ENCODE measurements at places on chromosomes 12 and 14. TPM values are rescaled to one million over a fixed set of nuclear protein-coding genes. Genes with fewer than 3 reads are reported as not detected.

DNA sequence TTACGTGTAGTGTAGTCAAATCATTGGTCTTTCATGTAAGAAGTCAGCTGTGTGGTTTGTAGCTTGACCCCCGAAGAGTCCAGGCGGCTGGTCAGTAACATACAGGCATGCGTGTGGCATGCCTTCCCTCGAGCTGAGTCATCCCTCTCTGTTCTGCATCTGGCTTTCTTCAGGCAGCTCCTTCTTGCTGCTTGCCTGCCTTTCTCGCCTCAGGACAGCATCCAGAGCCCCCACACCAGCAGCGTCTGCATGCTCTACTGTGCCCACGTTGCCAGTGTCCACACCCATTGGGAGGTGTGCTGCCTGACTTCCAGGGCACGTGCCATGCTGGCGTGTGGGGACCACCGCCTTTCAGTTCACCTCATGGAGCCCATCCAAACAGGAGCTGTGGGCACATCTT, 96.8 kb downstream of the EP400 start:
- no peak for DNase-seq

GRCh38 chr12:75853626-75854025, 177.9 kb downstream of the PHLDA1 start:
- no peak for DNase-seq

DNA sequence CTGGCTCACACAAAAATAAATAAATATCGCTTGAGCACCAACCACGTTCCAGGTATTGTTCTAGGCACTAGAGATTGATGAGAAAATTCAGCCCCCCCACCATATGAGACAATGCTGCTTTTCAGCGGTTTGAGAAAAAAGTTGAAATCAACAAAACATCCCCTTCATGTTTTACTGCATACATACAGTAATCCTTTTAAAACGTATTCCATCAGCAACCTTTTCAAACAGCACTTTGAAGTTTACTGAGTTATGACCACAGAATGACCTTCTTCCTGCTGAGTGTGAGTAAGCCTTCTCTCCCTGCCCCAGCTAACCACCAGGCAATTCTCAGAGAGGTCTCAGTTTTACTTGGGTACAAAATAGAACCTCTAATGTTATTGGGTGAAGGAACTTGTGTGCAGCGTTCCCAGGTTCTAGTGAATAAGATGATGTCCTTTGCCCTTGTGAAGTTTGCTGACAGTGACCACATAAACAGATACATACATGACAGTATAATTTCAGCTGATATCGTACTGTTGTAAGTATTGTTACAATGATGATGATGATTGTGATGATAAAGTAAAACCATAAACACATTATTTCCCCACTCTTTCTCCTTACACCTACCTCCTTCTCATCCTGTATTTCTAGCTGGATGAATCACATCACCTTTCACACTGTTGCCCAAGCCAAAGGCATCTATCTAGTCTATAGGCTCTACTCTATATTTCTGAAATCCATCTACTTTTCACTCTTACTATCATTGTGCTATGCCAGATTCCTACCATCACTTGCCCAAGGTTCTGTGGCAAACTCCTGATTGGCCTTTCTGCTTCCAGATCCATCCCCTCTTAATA, 124.4 kb upstream of the KRR1 start:
- DNase-seq = no peak

DNA sequence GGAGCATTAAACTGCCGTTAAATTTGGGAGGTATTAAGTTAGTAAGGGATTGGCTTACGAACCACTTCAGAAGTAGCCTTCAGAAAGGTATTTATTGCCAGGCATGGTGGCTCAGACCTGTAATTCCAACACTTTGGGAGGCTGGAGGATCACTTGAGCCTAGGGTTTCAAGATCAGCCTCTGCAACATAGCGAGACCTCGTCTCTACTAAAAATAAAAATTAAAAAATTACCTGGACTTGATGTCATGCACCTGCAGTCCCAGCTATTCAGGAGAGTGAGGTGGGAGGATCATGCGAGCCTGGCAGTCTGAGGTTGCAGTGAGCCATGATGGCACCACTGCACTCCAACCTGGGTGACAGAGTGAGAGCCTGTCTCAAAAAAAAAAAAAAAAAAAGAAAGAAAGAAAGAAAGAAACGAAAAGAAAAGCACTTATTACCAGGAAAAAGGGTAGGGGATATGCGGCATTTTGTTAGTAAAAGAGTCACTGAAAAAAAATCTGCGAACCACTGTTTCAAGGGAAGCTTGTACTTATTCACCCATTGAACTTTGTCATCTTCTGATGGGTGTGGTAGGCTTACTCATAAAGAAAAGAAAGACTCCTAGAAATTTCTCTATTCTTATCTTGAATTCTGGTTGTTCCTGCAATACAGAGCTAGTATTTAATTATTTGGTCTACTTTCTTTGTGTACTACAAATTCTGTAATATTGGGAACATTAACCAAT, 33.6 kb upstream of the PLEKHA5 start:
- no peak for DNase-seq

- DNase-seq = no peak
Measured at GRCh38 chr12:30836656-30837445, 82.1 kb upstream of the CAPRIN2 start.

GRCh38 chr12:131133994-131134393, 180.3 kb downstream of the ADGRD1 start:
- peak; percentile 71 for DNase-seq

DNA sequence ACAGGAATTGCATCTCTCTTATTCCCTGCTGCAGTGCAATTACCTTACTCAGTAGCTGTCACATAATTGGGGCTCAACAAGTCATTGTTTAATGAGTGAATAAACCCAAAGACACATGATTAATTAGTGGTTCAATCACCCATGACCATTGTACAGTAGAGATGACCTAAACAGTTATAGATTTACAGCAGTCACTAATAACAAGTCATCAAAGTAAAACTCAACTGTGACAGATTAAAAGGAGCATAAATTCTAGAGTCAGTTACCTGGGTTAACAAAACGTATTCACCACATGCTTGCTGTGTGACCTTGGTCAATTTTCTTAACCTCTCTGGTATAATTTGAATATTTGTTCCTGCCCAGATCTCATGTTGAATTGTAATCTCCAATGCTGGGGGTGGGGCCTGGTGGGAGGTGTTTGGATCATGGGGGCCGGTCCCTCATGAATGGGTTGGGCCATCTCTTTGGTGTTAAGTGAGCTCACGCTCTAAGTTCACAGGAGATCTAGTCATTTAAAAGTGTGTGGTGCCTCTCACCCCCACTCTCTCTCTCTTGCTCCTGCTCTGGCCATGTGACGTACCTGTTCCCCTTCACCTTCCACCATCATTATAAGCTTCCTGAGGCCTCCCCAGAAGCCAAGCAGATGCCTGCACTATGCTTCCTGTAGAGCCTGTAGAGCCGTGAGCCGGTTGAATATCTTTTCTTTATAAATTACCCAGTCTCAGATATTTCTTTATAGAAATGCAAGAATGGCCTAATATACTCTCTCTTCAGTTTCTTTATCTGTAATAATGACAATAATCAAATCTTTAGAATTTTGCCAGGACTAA, 141.9 kb upstream of the PLEKHG7 start:
- DNase-seq = no peak

- no peak for DNase-seq
Measured at GRCh38 chr12:74370608-74371216, 166.9 kb upstream of the ATXN7L3B start.

GRCh38 chr12:41466802-41467201, 278.7 kb downstream of the PDZRN4 start:
- no peak for DNase-seq

GRCh38 chr12:124853781-124854636, 9.7 kb downstream of the SCARB1 start:
- DNase-seq = no peak

- DNase-seq = no peak
Measured at GRCh38 chr14:61802010-61802568, 39.9 kb downstream of the SNAPC1 start.

DNA sequence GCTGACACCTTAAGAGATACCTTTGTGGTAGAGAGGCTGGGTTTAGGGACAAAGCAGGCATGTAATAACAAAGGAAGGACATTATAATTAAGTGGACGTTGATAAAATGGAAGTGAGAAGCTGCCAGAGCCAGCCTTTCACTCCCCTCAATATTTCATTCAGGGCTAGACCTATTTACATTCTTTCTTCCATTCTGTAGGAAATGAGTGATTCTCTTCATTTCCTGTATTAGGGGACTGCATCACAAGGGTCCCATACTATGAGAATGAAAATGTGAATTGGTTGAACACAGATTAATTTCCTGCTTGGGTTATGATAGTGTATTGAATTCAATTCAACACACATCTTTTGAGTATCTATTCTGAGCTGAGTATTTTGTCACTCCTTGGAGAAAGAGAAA, 143.0 kb downstream of the OTOGL start:
- no peak for DNase-seq

PTGDR gene
- 0.65 TPM for total RNA-seq

DEGS2 gene
- total RNA-seq = 158 TPM

ZDHHC22 gene
- total RNA-seq = not detected

PROX2 gene
- 0.10 TPM for total RNA-seq
